Hepatic stellate cell (primary cell): ENCODE measurements at places on chromosomes 1 and 21.
A peak's percentile ranks its signal among the peaks of the same experiment; 100 is the strongest.

- peak; percentile 56 for DNase-seq
Observed at GRCh38 chr1:248807067-248807737, 18.5 kb downstream of the SH3BP5L start.

DNA sequence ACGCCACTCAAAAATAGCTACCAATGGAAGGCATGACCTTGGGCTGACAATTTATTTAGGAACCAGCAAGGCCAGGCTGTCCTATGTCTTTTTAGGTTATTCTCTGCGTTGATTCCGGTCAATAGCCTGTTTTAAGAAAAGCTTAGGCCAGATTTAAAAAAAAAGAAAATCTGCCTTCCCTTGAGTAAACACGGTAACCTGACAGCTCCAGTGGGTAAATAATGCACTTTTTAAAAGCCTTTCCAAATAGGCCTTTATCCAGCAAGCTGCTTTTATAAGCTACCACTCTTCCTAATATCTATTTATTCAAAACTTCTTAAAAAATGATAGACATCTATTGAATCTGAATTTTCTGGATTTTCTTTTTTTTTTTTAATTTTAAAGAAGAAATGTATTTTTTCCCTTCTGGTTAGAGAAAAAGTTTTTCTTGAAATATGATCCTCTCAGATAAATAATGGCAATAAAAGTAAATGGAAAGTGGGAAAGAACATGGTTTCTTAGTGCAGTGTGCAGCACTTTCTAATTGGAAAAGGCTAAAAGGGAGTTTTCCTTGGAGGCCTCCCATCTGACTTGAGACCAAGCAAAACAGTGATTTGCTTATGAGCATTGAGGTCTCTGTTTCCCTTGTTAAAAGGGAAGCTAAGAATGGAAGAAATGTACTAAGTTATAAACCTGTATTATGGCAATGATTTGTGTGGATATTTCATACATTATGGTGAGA, 281.0 kb upstream of the RUNX1 start:
- DNase-seq, result no peak

DNA sequence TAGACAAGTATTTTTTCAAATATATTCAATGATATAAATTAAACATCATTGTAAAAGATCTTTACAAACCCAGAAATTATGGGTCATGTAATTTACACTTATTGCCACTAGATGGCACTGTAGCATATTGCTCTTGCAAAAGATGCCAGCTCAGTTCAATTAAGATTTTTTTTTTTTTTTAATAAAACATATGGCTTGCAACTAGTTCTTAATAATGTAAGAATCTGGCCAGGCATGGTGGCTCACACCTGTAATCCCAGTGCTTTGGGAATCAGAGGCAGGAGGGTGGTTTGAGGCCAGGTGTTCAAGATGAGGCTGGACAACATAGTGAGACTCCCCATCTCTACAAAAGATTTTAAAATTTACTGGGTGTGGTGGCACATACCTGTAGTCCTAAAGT, 49.4 kb upstream of the DESI2 start:
- DNase-seq, result peak; percentile 16

GRCh38 chr1:90045853-90046563, 51.1 kb downstream of the ZNF326 start:
- peak; percentile 6 for DNase-seq

- no peak for DNase-seq
Observed at GRCh38 chr21:19603011-19603593, 1199.5 kb upstream of the TMPRSS15 start.

- peak; percentile 41 for DNase-seq
Observed at GRCh38 chr1:58783090-58783992, 506 bp downstream of the JUN start.

DNA sequence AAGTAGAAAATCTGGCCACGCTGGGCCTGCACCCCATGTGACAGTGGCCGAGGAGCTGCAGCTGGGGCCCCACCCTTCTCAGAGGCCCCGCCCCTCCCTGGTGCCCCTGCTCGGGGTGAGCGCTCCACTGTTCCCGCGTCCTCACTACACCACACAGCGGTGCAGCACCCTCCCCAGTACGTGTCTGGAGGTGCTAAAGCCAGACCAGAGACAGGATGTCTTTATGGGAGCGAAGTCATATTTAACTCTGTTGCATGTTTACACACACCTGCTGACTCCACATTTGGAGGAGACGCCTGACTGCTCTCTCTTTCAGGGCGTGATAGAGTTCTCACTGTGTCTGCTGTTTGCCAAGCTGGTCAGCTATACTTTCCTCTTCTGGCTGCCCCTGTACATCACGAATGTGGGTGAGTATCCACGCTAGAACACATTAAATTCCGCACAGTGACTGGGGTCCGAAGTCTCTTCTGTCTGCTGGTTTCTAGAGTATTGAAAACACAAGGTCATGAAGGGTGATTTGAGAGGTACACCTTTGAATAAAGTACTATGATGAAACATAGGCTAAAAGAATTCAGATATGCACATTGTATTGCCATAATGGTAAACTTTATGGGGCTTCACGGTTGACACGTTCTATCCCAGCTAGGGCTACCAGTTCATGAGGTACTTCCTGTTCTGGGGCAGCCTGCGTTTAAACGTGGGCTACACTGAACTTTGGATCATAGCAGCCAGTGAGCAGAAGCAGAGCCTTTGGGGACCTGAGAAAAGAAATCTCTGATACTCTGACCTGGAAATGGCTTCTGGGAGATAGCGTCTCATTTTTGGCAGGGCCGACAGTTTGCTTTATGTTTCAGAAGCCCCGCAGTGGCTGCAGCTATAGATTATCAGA, 48.4 kb downstream of the SLC37A1 start:
- no peak for DNase-seq

DNA sequence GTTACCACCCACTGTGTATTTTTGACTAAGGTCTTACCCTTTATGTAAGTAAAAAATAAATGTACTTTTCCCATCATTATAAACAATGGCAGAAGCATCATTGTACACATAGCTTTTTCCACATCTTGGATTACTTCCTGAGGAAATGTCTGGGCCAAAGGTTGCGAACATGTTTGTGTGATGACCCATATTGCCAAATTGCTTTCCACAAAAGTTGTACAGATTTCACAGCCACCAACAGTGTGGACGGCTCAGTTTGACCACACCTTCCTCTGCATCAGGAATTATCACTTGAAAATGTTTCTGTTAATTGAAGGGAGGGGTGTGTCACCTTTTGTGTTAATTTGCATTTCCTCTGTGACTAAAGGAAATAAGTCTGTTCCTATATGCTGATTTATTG, 25.7 kb downstream of the AKNAD1 start:
- peak; percentile 61 for DNase-seq

GRCh38 chr1:229091721-229092136, 179.2 kb upstream of the RAB4A start:
- no peak for DNase-seq

GRCh38 chr1:56409112-56409691, 170.2 kb downstream of the PLPP3 start:
- DNase-seq, result no peak

DNA sequence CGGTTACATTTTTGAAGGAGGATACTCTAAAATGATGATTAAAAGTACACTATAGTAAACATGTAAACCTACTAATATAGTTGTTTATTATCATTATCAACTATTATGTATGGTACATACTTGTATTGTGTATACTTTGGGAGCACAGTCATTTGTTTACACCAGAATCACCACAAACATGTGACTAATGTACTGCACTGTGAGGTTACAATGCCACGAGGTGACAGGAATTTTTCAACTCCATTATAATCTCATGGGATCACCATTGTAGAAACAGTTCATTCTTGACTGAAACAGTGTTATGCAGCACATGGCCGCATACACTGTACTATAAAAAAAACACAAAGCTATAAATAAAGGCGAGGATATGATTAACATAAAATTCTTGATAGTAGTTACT, 44.3 kb downstream of the GPATCH2 start:
- DNase-seq, result no peak

DNA sequence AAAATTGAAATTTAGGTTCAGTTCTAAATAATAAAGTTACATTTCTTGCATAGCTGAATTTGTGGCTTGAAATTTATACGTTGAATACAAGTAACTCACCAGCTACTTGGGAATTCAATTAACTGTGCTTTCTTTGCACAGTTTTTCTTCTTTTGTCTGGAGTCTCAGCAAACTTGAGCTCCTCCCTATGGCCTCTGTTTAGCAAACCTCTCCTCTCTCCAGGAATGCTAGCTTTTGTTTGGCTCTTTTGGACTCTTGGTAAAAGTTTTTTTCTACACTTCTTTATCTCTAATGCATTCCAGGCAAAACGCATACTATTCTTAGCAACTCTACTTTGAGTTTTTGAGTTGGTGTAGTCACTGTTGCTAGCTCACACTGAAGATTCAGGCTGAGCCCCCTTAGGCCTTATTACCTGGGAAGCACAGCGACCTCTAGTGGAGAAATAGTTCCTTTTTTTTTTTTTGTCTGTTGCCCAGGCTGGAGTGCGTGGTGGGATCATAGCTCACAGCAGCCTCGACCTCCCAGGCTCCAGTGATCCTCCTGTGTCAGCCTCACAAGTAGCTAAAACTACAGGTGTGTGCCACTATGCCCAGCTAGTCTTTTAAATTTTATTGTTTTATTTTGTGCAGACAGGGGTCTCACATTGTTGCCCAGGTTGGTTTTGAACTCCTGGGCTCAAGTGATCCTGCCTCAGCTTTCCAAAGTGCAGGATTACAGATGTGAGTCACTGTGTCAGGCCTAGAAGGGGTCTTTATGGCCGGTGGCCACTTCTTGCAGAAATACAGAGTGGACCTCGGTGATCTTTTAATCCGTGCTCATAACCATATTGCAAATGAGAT, 61.7 kb downstream of the CASQ2 start:
- peak; percentile 23 for DNase-seq

GRCh38 chr21:24204641-24205040, 1402.6 kb downstream of the MRPL39 start:
- no peak for DNase-seq

DNA sequence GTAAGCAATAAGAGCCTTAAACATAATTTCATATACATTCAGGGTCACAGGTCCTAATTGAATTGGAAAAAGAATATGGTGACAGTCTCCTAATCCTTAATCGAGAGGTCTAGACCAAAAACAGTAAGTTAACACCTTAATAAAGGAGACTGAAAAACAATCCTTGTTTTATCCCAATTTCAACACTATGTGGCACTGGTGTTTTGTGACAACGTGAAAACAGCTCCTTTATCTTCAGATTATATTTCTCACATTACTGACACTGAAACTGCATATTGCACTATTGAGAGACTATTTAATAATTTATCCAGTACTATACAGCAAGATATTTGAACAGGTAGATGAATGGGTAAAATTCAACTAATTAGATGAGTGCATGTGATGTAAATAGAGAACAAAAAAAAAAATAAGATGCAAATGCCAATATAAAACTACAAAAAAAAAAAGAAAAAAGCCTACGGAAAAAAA, 34.1 kb downstream of the TP53BP2 start:
- DNase-seq, result no peak

DNA sequence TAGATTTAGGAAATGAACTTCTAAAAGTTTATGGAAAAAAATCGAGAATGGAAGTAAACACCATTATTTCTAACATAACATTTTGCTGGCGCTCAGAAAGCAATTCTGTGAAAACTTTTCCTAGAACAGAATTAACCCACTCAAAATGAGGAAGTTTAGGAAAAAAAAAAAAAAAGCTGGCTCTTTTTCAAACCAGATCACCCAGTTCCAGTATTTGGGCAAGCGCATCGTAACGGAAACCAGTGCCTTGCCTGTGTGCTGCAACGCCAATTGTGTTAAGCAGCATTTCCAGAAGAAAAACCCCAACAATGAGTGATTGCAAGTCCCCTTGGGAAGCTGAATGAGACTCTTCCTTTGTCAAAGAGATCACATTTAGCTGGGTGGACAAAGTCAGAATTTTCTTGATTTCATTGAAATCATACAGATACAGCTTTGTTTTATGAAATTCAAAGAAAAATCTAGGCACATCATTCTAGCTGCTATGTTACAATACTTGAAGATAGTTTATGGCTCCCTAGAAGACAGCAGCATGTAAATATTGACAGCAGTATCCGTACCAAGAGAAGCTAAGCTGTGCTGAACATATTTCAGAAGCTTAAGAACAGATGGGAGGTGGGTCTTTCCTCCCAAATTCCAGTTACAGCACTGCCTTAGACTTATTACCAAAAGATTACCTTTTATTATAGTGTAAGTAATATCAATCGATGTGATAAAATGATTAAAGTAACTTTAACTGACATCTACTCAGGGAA, 113.4 kb downstream of the ERG start:
- no peak for DNase-seq

GRCh38 chr21:44082648-44083440, 24.4 kb upstream of the PWP2 start:
- DNase-seq, result no peak

DNA sequence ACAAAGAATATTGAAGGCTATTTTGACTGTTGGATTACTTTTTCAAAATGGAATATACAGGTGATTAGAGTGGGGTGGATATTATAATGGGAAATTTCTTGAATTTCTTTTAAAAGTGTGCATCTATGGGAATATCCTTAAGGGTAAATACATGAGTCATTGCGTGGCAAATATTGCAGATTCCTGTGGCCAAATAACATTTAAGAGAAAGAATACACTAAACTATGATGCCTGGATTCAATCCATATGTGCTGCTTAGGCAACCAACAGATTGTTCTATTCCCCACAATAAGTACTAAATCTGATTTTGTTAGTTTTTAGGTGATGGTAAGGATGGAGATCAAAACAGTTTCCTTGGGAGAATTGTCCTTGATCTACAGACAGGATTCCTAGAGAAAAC, 119.5 kb downstream of the HMCN1 start:
- DNase-seq, result no peak

- DNase-seq, result no peak
Observed at GRCh38 chr1:244497805-244498204, 36.7 kb downstream of the CATSPERE start.

- DNase-seq, result no peak
Observed at GRCh38 chr1:116125758-116126157, 14.6 kb downstream of the MAB21L3 start.

DNA sequence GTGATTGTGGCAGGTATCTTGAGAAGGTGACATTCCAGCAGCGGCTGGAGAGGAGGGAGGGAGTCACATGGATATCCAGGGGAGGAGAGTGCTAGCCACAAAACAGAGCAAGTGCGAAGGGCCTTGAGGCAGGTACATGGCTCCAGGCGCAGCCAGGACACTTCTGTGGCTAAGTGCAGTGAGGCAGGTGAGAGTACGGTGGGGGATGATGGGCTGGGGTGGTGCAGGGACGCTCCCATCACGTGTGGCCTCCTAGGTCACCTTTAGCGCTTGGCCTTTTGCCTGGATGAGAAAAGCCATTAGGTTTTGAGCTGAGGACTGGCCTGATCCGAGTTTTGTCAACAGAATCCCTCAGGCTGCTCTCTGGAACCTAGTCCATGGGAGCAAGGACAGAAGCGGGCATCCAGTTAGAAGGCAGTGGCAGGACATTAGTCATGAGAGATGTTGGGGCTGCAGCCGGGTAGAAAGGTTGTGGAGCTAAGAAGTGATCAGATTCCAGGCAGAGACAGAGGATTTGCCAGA, 31.6 kb downstream of the SMYD2 start:
- DNase-seq, result no peak

GRCh38 chr1:200887772-200888348, 6.8 kb upstream of the INAVA start:
- no peak for DNase-seq

- peak; percentile 79 for DNase-seq
Observed at GRCh38 chr1:21270086-21270689, 20.1 kb downstream of the ECE1 start.

- DNase-seq, result no peak
Observed at GRCh38 chr1:161933592-161934588, 89.8 kb downstream of the OLFML2B start.
